ENCODE measurements at places on chromosomes 5 and 9.

- no peak for DNase-seq
These were observed 125.3 kb downstream of the TRIM32 start for GRCh38 chr9:116812231-116813030.

DNA sequence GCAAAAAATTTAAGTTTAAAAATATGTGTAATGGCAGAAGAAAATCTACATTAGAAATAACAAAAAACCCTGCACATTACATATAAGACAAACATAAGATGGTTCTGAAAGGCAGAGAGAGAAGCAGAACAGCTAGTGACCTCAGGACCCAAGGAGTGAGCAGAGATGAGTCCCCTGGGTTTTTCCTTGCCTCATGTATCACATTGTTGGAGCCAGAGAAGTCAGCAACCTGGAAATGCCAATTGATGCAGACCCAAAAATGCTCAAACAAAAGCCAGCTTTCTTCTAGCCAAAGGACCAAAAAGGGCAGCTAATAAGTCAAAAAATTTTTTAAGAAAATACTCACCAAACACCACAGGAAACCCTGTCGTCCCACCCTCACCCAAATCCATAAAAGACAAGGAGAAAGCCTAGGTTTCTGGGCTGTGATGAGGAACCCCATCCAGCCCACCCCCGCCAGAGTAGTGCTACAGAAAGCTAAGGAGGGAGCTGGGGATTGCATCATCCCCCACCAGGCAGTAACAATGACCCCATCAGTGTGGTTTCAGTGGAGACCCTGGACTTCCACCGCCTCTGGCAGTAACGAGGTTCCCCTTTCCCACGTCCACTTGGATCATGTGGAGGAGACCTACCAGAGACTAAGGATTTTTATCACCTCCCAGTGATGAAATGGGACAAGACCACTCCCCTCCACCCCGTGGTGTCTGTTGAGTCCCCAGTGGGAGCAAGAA, 17.6 kb downstream of the DENND1A start:
- DNase-seq = no peak

- peak; percentile 63 for DNase-seq
These were observed 26.2 kb downstream of the LHX2 start for GRCh38 chr9:124037790-124038189.

GRCh38 chr5:109455598-109456096, 45.9 kb upstream of the PJA2 start:
- DNase-seq = no peak

GRCh38 chr9:96484521-96484931, 34.6 kb downstream of the HABP4 start:
- no peak for DNase-seq

DNA sequence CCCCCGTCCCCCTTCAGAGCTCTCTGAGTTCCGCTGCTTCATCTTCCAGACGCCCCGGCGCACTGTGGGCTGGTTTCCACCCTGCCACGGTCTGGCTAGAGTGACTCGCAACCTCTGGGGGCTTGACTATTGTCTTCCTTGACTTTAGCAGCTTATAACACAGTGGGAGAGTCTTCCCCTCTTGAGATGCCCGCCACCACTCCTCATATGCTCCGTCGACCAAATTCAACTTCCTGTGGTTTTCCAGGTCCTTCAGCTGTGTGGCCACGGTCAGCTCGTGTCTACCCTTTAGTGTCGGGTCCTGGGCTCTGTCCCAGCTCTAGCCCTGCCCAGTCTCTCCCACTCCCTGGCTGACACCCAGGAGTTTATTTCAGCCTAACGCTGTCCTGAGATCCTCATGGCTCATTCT, 28.2 kb upstream of the NCS1 start:
- no peak for DNase-seq

DNA sequence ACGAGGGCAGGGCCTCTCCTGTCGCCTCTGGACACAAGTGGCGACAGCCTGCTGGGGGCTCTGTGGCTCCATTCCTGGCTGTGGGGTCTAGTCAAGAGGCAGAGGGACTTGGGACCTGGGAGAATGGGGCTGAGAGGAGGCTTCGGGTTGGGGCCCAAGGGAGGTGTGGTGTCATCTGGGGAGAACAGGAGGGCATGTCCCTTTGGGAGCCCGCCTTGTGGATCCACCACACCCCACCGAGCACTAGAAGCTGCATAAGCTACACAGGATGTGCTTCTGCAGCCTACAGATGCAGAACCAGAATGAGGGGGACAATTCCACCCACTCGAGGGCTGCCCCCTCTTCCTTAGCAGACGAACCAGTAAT, 3.9 kb upstream of the MAN1B1 start:
- no peak for DNase-seq

- no peak for DNase-seq
These were observed 66.0 kb upstream of the IRX4 start for GRCh38 chr5:1948663-1949191.

GRCh38 chr5:178765753-178766300, 35.4 kb upstream of the ZNF354A start:
- no peak for DNase-seq

- no peak for DNase-seq
These were observed 799.2 kb downstream of the TLE1 start for GRCh38 chr9:80890124-80890523.

GRCh38 chr9:38144421-38144820, 75.4 kb upstream of the SHB start:
- no peak for DNase-seq

GRCh38 chr5:38463634-38464521, 92.6 kb downstream of the LIFR start:
- no peak for DNase-seq

Data from NCI-H524 treated with DMSO at 0.1 percent for 48 hours (cell line).